ENCODE measurements at places on chromosomes 2 and 18.

DNA sequence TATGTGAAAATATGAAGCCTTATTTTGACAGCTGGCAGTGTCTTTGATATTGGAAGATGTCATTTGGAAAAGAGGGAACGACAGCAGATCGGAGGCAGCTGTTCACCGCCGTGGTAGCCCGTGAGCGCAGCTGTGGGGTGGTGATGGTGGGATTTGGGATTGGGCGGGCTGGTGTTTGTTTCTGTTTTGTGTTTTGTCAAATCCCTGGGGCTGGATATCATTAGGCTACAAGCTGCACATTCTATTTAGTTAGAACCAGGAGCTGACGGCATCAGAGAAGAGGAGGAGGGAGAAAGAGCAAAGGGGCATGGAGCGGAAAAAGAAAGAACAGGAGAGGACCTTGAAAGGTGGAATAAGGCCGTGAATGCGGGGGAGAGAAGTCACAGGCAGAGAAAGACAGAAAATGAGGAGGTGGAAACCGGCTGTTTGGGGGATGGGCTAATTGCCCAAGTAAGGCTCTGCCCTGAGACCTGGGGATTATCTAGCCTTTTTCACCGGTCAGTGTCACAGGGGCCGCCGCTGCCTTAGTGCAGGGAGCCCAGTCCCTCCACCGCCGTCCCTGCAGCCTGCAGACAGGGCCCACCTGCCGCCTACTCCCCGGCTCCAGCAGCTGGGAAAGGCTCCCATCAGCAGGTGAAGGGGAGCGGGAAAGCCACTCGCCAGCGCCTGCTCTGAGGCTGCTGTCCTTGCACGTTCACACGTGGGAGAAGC, 88.0 kb downstream of the ZCCHC2 start:
- DNase-seq, result no peak

DNA sequence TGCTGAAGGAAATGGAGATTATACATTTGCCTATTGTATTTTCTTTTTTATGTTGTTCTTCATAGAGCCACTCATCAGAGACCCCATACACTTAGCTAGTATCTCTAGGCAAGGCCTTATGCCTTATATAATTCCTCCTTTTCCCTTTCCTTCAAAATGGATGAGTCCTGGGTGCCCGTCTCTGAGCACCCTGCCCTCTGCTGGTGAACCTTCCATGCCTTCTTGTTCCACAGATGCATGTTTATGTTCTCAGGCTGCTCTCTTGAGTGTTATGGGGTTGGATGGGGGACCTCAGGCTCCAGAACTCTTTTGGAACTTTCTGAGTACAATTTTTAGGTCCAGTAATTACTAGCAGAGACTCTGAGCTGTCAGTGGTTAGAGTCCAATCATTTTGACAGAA, 368.6 kb upstream of the SPRED2 start:
- no peak for DNase-seq

DNA sequence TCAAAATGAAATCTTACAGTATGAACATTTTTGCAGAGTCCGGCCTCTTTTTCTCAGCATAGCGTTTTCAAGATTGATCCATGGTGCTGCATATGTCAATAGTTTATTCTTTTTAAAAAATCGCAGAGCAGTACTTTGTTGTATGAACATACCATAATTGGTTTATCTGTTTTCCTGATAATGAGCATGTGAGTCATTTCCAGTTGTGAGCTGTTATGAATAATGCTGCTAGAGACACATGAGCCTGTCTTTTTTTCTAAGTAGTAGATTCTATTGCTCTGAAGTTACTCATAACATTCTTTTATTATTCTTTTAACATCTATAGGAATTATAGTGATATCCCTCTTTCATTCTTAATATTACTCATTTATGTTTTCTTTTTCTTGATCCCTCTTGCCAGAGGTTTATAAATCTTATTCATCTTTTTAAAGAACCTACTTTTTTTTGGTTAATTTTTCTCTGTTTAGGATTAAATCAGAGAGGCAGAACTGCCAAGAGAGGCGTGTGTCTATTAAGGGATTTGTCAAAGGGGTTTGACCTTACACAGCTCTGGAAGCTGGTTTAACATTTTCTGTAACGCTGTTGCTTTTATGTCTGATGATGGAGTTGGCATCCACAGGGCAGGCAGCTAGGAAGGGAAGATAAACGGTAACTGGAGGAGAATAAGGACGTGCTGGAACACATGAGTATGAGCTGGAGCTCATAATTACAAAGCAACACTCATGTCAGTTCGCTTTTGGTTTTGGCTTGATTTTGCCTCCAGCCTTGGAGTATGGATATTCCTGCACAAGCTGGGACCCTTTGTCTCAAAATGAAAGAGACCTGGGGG, 47.4 kb downstream of the MGAT5 start:
- DNase-seq, result no peak

GRCh38 chr2:234950435-234950729, 1.4 kb upstream of the SH3BP4 start:
- no peak for DNase-seq

DNA sequence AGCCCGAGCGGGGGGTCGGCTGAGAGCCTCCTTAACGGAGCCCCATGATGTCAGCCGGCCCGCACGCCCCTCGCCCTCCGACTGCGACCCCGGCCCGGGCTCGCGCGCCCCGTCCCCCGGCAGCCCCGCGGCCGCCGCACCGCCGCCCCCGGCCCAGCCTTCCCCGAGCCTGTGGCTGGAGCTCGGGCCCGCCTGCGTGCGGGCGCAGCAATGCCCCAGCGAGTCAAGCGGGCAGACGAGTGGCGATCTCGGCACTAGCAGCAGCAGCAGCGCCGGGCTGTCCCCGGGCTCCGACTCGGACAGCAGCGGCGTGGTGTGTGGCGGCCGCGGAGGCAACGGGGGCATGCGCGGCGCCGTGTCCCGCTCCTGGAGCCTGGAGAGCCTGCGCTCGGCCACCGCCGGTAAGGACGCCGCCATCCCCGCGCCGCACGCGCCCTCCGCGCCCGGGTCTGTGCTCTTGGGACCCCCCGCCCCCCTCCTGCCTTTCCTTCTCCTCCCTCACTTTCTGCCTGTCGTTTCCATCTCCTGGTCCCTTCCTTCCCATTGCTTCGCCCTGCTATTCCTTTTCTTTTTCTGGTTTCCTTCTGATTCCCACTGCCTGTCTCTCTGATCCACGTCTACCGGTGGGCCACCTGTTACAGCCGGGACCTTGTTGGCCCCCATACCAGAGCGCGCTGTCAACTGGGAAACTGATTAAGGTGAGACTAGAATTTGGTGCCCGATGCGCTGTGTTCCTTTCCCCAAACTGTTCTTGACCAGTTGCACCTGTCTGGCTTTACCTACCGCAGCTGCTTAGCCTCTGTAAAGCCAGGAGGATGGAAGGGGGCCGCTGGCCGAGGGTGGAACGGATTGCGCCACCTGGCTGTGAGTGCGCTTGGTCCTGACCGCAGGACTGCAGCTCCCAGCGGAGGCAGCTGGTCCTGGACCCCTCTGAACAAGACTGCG, 127.4 kb downstream of the ARHGEF4 start:
- no peak for DNase-seq

DNA sequence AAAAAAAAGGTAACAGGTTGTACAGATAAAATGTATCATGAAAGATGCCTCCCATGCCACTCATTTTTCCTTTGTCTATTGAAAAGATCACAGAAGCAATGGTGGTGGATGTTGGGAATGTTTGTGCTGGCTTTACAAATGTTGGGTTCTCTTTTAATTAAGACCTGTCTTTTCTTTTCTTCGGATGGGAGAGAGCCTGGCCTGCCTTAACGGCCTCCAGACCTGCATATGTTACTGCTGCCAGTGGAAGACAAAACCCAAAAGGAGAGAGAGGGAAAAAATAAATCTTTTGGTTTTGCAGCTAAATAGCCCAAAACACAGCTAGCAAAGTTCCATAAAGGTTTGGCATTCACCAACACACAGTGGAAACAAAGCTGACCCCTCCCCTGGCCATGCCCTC, 50.5 kb upstream of the FZD7 start:
- DNase-seq, result no peak

DNA sequence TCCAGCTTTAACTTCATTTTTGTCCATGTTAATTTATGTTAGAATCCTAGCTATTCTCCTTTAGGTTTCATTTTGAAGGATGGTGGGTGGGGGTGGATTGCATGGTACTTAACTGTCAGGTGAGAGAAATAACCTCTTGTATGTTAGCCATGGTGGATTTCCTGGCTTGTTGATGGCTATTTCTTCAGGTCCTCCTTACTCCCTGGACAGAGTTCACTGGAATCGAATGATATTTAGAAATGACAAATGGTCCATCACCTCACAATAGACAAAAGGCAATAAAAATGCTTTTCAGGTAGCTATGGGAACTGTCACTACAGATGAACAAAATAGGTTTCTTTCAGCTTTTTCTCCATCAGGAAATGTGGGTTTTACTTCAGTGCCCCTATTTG, 91.7 kb downstream of the EML6 start:
- no peak for DNase-seq

DNA sequence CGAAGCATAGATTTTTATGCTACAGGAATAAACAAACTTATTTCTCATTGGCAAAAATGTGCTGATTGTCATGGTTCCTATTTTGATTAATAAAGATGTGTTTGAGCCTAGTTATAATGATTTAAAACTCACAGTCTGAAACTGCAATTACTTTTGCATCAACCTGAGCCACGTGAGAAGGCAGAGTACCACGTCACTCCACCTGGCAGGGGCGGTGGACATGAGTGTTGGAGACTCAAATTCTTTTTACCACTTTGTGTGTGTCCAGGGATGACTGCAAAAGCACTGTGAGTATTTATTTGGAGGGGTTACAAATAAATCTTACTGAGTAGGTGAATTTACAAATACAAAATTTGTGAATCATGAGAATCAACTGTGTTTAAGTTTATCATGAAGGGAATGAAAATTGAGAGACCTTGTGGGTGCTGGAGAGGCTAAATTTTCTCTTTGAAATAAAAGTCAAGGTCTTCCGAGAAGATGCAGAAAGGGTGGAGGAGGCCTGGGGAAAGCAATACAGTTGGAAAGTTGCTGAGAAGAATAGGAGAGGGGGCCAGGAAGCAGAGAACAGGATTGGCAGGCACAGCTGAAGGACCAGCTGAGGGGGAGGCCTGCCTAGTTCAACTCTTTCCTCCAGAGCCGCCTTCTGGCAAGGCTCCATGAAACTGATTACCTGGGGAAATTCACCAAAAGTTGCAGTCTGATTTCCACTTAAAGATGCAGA, 316.4 kb downstream of the MYCN start:
- DNase-seq, result peak; percentile 6

DNA sequence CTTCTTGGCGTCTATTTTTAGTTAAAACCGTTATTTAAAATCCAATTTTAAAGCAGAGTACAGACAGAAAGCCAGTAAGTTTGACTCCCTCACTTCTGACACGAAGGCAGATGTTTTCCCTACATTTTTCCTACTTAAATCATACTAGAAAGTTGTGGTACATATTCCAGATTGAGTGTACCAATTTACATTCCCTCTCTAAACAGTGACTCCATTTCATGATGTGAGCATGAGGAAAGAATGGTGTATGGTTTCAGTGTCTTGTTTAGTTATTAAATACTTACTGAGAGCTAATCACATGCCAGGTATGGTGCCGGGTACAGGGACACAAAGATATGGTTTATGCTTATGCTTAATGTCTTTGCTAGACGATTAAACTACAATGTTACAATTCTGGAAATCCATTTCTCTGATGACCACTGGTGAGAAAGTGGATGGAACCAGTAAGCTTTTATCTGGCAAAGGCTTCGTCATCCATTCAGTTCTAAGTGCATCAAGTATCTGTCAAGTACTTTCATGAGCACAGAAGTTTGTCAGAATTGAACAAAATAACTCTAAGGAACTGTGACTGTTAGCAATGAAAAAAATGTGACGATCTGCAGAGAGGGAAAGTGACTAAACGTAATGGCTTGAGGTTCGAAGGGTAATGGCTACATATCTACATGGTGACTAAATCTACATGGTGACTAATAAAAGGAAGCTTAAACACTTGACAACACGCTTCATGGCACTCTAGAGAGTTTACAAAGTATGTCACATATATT, 25.7 kb downstream of the MAP4K3 start:
- no peak for DNase-seq

GRCh38 chr2:222738809-222739208, 67.4 kb downstream of the MOGAT1 start:
- DNase-seq, result no peak

DNA sequence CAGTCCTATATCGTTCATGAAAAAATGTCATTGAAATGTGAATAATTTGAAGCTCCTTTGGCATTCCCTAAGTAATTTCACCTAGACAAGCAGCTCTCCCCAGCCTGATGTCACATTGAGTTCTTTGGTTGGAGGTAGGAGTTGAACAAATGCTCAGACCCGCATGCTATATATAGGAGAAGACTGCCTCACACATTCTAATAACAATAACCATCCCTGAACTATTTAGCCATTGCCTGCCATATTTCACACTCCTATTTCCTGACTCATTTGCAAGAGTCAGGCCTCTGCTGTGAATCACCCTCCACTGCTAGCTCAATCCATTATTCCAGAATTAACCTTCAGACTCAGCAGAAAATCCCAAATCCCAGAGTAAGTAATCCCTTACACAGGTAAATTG, 256.6 kb upstream of the ACVR2A start:
- DNase-seq, result no peak

DNA sequence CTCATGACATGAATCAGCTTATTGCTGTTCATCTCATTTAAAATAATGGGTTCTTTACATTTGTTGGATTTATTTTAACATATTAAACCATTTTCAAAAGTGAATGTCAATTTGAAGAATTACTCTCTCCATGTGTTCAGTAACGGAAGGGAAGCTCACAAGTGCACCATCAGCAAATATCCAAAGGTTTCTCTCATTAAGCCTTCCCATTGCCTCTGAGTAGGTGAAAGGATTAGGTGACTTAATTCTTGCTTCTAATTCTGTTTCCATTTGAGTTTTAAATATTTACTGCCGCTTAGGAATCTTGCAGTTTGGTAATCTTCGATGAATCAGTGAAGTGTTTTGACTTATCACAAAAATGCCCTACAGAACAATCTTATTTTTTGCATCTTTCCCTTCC, 145.1 kb upstream of the NYAP2 start:
- DNase-seq, result no peak

GRCh38 chr18:57864615-57865121, 61.6 kb upstream of the ATP8B1 start:
- no peak for DNase-seq

DNA sequence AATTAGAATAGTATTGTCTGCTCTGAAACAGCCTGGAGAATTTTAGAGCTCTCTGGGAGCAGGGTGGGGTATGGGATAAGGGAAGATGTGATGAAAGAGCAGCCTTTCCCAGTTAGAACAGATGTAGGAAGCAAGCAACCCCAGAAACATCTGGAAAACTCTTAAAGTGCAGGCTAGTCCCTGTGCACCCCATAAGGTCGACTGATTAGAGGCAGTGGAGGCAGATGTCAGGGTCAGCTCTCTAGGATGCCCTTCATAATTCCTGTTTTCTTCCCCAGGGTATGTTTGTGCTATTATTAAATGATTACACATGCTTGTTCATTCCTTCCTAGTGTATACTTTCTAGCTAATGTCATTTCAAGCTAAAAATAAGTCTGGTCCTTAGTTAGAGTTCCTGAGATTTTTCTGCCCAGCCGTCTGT, 41.7 kb downstream of the PTPRM start:
- DNase-seq, result peak; percentile 63
